Activated CD8-positive, alpha-beta T cell treated with anti-CD3 and anti-CD28 coated beads for 36 hours (primary cell): ENCODE measurements at places on chromosomes 4 and X. TPM values are rescaled to one million over a fixed set of nuclear protein-coding genes. Genes with fewer than 3 reads are reported as not detected.
A peak's percentile ranks its signal among the peaks of the same experiment; 100 is the strongest.

DNA sequence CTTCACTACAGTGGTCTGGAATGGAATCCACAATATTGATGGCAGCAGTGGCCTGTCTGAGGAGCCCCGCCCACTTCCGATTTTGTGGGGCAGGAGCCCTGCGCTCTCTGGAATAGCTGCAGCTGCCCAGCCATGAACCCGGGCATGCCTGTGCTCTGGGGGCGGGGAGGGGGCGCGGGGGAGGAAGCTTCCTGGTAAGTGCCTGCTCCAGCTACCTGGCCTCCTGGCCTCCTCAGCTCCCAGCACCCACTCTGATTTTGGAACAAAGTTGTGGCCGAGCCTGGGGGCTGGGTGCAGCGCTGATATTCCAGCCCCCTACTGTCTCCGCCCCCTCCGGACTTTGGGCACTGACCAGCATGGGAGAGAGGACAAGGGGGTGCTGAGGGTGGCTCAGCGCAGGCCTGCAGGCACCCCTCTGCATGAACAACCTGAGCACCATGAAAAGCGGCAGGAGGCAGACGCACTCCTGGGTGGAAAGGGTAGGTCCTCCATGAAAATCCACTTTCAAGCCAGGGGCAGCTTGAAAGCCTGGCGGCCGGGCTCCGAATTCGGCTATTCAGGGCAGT, 972.7 kb upstream of the AGA start:
- no peak for DNase-seq

GRCh38 chr4:23822181-23822580, 67.7 kb downstream of the PPARGC1A start:
- DNase-seq: no peak

DNA sequence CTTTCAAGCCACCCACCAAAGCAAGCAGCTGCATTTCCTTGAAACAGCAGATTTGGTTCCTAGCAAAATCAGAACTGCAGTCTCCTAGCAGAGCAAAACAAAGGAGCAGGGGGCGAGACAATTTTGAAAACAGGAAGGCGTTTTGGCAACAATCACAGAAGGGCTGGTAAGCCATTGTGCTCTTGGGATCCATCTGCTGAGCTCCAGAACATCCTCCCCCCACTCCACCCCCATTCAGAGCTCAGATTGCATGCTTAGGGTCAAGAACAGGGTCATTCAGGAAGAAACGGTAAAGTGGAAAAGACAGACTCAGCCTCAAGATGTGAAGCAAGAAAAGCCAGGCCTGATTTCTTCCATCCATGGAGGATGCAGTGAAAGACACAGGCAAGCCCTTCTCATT, 7.6 kb upstream of the PCDH19 start:
- DNase-seq: no peak

- DNase-seq: peak; percentile 28
Observed at GRCh38 chr4:145177906-145178538, 2.4 kb downstream of the OTUD4 start.

- no peak for DNase-seq
Observed at GRCh38 chr4:55732864-55733263, 86.7 kb upstream of the EXOC1L start.

GRCh38 chr4:158766434-158767044, 2.3 kb upstream of the FNIP2 start:
- no peak for DNase-seq

GRCh38 chr4:71634364-71634763, 149.5 kb downstream of the GC start:
- no peak for DNase-seq

DNA sequence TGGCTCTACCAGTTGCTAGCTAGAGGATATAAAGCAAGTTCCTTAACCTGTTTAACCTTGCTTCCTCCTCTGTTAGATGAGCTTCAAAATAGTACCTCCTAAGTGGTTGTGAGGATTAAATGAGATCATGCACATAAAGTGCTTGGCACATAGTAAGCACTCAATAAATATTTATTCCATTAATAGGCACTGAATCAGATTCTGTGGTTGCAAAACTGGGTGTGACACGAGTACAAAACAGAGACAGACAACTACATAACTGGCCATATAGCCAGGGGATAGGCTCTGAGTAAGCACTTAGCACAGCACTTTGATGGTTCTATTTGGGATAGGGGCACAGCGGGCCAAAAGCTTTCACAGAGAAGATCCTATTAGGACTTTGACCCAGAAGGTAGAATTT, 150.3 kb downstream of the RELL1 start:
- no peak for DNase-seq

DNA sequence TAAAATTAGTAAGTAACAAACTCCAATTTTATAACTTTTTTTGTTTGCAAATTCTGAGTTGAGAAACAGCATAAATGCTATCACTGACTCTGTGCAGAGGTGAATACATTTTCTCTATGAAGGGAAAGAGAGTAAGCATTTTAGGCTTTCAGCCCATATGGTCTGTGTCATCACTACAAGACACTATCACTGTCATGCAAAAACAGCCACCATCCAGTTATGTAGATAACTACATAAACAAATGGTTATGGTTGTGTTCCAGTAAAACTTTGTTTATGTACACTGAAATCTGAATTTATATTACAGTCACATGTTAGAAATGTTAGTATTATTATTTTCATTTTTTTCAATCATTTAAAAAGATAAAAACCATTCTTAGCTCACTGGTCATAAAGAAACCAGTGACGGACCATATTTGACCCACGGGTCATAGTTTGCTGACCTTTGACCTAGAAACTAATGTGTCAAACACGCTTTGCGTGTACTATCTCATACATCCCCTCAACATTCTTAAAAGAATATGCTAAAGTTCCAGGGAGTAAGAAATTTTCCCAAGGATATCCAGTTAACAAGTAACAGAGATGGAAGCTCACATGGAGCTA, 29.1 kb downstream of the RASGEF1B start:
- no peak for DNase-seq

GRCh38 chr4:185997296-185997695, 71.7 kb upstream of the TLR3 start:
- DNase-seq: no peak

DNA sequence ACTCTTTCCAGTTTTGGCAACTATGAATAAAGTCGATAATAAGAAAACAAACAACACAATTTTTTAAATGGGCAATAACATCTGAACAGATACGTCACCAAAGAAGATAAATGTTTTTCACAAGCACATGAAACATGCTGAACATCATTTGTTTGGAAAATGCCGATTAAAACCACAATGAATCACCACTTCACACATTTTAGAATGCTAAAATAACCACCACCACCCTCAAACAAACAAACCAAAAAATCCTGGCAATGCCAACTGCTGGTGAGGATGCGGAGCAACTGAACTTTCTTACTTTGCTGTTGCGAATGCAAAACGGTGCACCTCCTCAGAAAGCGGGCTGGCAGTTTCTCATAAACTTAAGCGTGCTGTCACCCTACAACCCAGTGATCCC, 115.9 kb downstream of the NSUN7 start:
- no peak for DNase-seq

DNA sequence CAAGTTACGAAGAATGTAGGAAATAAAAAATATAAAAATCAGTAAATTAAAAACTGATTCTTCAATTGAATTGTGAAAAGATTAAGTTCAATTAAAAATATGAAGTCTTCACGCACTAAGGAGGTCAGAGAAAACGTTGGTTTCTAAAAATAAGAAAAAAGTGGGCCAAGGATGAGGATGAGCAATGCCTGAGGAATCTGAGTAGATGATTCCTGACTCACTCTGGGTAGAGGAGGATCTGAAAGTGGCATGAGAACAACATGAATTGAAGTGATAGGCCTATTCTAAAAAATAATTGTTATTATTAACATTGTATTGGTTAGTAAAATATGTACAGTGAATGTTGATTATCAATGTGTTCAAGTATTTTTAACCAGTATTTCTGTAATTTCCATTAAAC, 444.2 kb downstream of the GRIA2 start:
- DNase-seq: no peak

- DNase-seq: no peak
Observed at GRCh38 chr4:123390846-123391456, 5.6 kb upstream of the SPRY1 start.

DNA sequence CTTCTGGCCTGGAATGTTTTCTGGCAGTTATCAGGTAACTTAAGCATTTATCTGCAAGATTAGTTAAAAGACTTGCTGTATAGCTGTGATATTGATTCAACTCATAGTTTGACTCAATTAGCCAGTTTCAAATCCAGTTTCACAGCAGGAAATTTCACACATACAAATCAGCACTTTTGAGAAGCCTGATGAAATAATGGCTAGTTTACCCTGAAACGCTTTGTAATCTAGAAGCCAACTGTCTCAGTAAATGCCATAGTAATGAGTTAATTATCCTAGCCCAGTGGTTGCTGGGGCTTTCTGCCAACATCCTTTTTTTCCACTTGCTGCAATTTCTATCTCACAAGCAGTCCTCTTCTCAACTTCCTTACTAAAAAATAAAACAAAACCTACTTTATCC, 53.1 kb downstream of the ARHGEF38 start:
- DNase-seq: no peak

DNA sequence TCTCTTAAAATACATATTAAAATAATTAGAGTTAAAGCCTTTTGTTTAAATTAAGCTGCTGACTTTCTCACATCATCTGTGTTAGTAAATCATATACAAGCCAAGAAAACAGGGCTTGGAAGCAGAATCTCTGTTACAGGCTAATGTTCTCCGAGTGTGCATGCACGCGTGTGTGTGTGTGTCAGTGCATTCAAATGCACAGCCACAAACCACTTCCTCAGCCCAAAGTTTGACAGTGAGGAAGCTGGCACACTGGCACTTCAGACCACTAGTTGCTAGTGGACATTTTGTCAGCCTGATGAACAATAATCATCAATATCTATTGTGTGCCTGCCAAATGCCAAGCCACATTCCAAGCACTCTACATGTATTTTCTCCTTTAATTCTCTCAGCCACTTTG, 5.6 kb downstream of the MAOB start:
- no peak for DNase-seq

DNA sequence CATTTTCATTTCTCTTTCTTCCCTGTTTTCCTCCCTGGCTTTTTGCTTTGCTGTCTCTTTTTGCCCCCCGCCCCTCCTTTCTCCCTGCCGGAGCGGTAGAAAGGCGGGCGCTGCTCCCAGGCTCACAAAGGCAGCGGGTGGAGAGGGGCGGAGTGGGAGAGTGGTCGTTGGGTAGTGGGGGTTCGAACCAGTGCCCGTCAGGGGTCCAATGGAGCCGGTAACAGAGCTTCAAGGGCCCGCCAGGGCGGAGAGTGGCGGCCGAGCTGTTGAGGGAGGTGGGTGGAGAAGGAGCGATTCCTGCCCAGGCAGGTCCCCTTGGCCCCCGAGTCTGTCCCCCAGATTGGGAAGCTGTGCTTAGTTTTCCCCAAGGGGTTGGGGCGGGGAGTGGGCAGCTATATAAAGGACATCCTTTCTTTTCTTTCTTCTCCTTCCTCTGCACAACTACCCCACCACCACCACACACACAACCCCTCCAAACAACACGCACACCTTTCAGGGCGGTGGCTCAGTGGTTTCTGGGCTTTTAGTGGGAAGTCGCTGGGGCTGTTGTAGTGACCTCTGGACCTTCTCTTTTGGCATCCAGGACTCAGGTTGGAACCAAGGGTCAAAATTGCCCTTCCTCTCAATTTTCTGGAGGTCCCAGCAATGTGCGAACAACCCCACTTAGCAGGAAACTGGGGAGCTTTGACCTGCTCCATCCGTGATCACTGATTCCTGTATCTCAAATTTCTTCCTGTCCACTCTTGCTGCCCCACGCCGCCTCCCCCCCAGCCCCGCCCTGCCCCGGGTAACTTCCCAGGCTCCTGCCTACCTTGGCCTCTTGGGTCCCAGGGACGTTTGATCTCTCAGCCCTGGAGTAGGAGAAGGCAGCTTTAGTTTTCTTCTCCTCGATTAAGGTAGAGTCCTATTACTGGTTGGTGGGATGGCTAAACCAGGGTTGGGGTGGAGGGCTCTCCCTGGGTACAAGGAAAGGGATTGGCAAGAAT, 1.9 kb downstream of the EFNB1 start:
- no peak for DNase-seq

DNA sequence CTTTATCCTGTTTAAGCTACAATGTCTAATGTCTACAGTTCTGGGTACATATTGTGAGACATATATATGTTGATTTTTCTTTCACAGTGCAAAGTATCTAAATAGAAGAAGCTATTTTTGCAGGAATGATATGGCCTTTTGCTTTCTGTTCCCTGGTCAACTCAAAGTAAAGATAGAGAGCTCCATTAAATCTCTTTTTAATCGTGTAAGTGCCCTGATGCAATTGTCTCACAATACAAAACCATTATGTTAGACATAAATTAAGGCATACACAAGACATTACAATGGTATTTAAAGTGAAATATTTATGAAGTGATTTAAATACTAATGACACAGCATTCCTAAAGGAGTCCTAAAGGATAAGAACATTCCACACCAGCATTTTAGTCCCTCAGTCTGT, 1559.7 kb upstream of the AGA start:
- DNase-seq: no peak

DNA sequence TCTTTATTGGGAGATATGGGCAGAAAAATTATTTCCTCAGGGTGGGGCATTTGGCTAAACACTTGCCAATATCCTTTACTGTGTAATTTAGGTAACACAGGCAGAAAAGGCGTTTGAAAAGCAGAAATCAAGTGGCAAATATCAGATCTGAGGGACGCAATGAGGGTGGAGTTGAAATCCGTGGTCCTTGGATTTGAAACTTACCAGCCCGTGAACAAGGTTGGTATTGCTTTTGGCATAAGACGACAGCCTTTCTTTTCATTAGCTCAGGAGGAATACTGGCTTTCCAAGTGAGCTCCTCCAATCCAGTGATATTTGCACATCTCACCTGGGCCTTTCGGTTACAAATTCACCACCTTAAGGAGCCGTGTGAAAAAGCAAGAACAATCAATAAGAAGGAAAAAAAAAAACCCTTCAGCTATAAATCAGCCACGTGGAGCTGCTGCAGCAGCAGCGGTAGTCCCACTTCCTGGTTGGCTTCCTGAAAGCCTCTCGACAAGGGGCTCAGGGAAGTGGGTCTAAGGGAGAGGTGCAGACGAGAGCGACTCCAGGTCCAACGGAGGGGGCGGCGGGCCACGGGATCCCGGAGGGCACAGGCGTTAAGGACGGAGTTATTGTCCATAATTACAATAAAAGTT, 734 bp upstream of the GALNT7 start:
- DNase-seq: no peak

NEUROG2 gene
- total RNA-seq: 0.16 TPM

CT47B1 gene
- not detected for total RNA-seq

PAK3 gene
- total RNA-seq: 0.07 TPM

SEL1L3 gene
- total RNA-seq: 34.8 TPM

PROM1 gene
- not detected for total RNA-seq

ATP2B3 gene
- not detected for total RNA-seq

FATE1 gene
- total RNA-seq: not detected

FAT4 gene
- total RNA-seq: not detected

ARHGEF38 gene
- total RNA-seq: not detected

KIF4A gene
- 19.5 TPM for total RNA-seq

CT45A3 gene
- not detected for total RNA-seq
